NCI-H2171 treated with DMSO at 0.1 percent for 48 hours (cell line): ENCODE measurements at places on chromosomes 3 and 15.
A peak's percentile ranks its signal among the peaks of the same experiment; 100 is the strongest.

GRCh38 chr15:64699751-64700388 is 75.5 kb downstream of the RBPMS2 start:
- peak; percentile 26 for DNase-seq

DNA sequence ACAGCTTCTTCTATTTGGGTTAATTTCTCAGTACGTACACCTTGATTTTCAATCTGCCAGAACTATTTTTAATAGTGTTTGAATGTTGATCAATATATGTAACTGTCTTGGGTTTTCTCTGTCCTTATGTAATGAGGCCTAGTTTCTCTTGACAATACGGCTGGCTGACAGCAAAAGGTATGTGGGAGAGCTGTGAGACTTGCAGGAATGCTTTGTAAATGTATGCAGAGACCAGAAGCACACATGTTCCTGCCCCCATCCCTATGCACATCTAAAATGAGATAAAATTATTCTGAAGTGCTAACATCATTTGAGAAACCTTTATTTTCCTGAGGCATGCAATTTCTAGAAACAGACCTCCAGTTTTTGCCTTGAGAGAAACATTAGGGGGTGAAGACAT is 593.8 kb upstream of the GBE1 start:
- no peak for DNase-seq

GRCh38 chr3:42023380-42023779 is 61.5 kb upstream of the ULK4 start:
- no peak for DNase-seq

- DNase-seq = no peak
Observed at GRCh38 chr3:185825006-185825638, at the start of gene IGF2BP2. Gene IGF2BP2 (minus strand): TSS chr3:185825042. CDS start chr3:185824960, 82 bp downstream.

GRCh38 chr3:177787279-177788041 is 590.2 kb upstream of the TBL1XR1 start:
- no peak for DNase-seq

DNA sequence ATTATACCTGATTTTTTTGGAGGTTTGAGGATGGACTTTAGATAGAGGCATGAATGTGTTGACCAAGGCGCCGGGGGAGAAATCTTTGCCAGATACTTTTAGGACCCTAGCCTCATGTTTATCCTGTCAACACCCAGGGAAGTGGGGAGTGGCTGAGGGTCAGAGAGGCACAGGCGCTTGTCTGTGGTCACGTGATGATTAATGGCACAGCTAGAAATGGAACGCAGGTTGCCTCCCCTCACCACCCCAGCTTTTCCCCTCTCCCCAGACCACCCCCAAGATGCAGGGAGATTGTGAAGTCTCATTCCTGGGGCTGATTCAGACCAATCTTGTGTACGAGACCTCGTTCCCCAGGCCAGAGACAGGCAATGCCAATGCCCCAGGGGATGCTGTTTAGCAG is 218.4 kb upstream of the LINGO1 start:
- no peak for DNase-seq

- DNase-seq = no peak
Observed at GRCh38 chr3:181457756-181458155, 254.0 kb upstream of the SOX2 start.

DNA sequence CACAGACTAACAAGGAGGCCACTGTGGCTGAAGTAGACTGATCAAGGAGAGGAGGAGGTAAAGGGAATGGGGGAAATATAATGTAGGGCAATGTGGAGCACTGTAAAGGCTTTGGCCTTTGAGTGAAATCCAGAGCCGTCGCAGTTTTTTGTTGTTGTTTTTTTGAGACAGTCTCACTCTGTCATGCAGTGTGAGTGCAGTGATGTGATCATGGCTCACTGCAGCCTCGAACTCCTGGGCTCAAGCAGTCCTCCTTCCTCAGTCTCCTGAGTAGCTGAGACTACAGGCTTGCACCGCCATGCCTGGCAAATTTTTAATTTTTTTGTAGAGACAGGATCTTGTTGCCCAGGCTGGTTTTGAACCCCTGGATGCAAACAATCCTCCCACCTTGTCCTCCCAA is 32.2 kb downstream of the PPP4R2 start:
- DNase-seq = no peak

GRCh38 chr3:116301422-116301821 is 143.9 kb downstream of the LSAMP start:
- DNase-seq = no peak

- DNase-seq = no peak
Observed at GRCh38 chr3:49662720-49663413, 11.3 kb upstream of the APEH start.

GRCh38 chr3:5122741-5123706 is 932 bp downstream of the ARL8B start:
- no peak for DNase-seq

GRCh38 chr15:42490291-42490670 is 660 bp downstream of the ZNF106 start:
- DNase-seq = no peak

DNA sequence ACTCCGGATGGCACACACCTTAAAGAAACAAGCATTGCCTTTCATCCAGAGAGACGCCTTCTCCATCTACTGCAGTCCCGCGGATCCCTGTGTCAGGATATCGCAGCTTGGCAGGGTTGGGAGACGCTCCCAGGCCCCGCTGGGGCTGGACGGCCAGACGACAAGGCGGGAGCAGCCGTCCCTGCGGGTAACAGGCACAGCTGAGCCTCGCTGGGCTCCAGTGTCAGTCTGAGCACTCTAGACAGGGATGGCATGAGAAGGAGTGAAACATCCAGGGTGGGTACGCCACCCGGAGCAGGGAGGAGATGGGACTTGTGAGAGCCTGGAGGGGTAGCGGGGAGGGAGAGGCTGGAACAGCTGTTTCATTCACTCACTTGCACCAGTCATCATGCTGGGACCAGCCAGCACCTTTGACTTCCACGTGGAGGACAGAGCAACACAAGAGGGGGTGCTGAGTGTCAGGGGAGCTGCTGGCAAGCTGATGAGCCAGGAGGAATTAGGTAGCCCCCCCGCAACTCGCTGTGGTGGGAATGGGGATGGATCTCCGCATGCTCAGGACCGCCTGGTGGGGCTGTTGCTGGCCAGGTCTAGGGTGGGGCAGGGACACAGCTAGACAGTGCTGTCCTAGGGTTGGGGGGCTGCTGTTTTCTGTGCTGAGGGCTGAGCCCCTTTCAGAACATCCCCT is 31.6 kb upstream of the SNRPA1 start:
- DNase-seq = no peak

DNA sequence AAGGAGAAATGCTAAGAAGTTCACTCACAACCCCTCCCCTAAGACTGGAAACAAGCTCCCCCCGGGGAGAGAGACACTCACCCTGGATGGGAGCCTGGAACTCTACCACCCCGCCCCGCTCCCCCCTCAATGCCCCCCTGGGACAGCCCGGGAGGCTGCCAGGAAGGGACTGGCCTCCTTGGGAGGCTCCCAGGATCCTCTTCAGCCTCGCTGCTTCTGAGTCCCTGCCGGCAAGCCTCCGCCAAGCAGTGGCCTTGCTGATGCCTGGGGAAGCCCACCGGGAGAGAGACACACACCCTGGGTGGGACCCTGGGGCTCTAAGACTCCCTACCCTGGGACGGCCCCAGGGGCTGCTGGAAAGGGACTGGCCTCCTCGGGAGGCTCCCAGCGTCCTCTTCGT is 33.4 kb downstream of the CPEB1 start:
- no peak for DNase-seq

DNA sequence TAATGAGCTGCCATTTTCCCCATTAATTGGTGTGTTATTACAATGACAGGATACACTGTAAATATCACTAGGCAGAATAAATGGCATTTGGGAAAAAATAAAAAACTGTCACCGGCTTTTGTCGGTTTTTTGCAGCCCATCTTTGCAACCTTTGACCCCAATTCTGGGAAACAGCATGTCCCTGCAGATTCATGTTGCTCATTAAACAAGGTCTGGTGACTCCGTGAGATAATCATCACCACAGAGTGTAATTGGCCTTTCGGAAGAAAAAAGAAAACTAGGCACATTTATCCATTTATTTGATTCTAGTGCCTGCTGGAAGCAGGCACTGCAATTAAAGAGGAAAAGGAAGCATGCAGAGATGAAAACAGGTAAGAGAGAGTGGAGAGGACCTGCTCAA is 64.5 kb downstream of the TRAT1 start:
- DNase-seq = no peak

DNA sequence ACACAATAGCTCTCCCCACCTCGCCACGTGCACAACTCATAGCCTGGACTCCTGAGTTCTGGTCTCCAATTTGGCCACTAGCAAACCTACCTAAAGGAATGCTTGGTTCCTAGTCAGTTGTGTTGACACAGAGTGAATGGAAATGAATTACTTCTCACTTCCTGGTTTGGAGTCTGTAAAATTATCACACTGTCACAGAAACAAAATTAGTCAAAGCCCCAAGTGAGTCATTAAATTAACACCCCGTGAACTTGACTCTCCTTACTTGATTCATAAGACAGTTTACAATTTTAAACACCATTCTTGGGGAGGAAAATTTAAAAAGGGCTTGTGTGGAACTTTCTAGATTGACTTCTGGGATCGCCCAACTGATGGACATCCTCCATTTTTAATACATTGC is 276.2 kb upstream of the CTNNB1 start:
- DNase-seq = no peak
